Naive thymus-derived CD4-positive, alpha-beta T cell (primary cell): ENCODE measurements at places on chromosomes 4 and X. TPM values are rescaled to one million over a fixed set of nuclear protein-coding genes. Genes with fewer than 3 reads are reported as not detected.

GRCh38 chr4:102157984-102158383, 187.3 kb downstream of the SLC39A8 start:
- H3K4me1 ChIP-seq = no peaks in the 10 kb centered on the region
- no peak overlapping the region for H3K27ac ChIP-seq
- no peak for DNase-seq
- H3K36me3 ChIP-seq = no peaks in the 10 kb centered on the region
- no peak overlapping the region for H3K4me3 ChIP-seq

DNA sequence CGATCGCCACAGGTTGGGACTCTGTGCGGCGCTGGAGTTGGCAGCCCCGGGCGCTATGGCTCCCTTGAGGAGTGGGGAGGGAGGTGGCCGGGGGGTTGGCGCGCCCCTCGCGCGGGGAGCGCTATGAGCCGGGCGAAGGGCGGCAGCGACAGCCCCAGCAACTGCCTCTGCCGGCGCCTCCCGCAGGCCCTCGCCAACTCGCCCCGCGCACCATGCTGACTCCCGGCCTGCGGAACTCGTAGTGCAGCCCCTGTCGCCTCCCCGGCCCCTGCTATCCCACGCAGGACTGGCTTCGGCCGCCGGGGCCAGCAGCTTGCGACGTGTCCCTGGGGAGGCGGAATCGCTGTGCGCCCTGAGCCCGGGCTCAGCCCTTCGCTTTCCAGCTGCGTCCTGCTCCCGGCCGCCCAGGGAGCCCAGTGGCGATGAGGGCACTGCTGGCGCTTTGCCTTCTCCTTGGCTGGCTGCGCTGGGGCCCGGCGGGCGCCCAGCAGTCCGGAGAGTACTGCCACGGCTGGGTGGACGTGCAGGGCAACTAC, 415 bp downstream of the SHISA3 start:
- H3K4me3 ChIP-seq = peak overlapping the region; percentile 43
- H3K4me1 ChIP-seq = no peaks in the 10 kb centered on the region
- H3K36me3 ChIP-seq = no peaks in the 10 kb centered on the region
- peak; percentile 34 for DNase-seq
- H3K27ac ChIP-seq = no peak overlapping the region

DNA sequence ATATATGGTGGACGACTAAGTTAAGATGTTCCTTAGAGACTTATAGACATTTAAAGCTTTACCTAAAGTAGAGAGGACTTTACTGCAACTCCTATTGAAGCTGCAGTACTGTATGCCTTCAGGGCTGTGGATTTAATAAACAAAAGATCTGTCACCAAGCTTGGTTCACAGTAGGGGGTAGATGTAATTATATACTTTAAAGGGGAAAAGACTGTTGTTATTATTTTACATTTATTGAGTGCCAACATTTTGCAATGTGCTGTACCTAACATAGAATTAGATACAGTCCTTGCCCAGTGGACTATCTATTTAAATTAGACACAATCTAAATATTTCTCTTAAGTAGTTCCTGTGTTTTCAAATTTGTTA, 67.2 kb downstream of the SLIT2 start:
- DNase-seq = no peak
- no peak overlapping the region for H3K4me3 ChIP-seq
- no peaks in the 10 kb centered on the region for H3K4me1 ChIP-seq
- H3K27ac ChIP-seq = no peak overlapping the region

DNA sequence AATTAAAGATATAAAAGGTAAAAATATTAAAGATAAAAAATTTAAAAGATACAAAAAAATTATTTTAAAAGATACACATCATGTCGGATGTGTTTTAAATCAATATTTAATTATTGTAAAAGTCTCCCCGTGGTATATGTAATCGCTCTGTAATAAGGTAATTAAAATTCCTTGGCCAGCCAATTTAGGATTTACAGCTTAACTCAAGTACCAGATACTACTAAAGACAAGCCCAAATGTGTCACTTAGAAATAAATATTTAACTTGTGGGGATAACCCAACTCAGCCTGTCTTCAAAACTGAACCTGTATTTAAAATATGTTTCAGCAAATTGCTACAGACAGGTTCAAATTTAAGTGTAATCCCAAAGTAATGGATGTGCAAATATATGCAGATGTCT, 56.0 kb downstream of the GPR82 start:
- no peaks in the 10 kb centered on the region for H3K4me1 ChIP-seq
- H3K27me3 ChIP-seq = no peaks in the 10 kb centered on the region
- no peak overlapping the region for H3K4me3 ChIP-seq
- H3K36me3 ChIP-seq = no peaks in the 10 kb centered on the region
- H3K27ac ChIP-seq = no peak overlapping the region

DNA sequence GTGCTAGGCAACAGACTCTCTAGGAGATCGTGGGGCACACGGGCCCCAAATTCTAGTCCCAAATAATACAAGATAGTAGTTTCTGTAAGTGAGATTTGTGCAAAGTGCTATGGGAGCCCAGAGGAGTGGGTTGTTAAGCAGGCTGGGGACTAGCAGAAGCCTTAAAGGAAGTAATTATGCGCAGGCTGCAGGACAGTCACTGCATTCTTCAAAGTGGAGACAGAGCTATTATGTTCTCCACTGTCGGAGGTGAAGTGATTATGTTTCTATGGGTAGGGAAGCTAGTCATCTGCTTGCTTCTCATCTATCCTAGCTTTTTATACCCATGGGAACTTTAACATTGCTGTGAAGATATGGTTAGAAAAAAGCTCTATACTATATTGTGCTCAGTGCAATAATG, 154.2 kb downstream of the CPE start:
- H3K4me3 ChIP-seq = no peak overlapping the region
- H3K27me3 ChIP-seq = no peaks in the 10 kb centered on the region
- H3K4me1 ChIP-seq = no peaks in the 10 kb centered on the region

GRCh38 chr4:24845902-24846301, 50.5 kb downstream of the SOD3 start:
- no peak overlapping the region for H3K27ac ChIP-seq
- no peaks in the 10 kb centered on the region for H3K27me3 ChIP-seq
- H3K4me3 ChIP-seq = no peak overlapping the region

GRCh38 chrX:39336671-39337311, 535.5 kb downstream of the MID1IP1 start:
- no peaks in the 10 kb centered on the region for H3K36me3 ChIP-seq
- peak overlapping the region; percentile 46 for H3K27ac ChIP-seq
- H3K4me3 ChIP-seq = no peak overlapping the region
- no peaks in the 10 kb centered on the region for H3K27me3 ChIP-seq
- H3K4me1 ChIP-seq = peaks cover 22% of the 10 kb centered on the region

The ELF4 gene
- 48.9 TPM for total RNA-seq

The IQCM gene
- not detected for total RNA-seq

- no peaks in the 10 kb centered on the region for H3K4me1 ChIP-seq
- no peaks in the 10 kb centered on the region for H3K36me3 ChIP-seq
- H3K27ac ChIP-seq = no peak overlapping the region
- no peak overlapping the region for H3K4me3 ChIP-seq
- DNase-seq = no peak
- H3K27me3 ChIP-seq = no peaks in the 10 kb centered on the region
Observed at GRCh38 chr4:157014621-157015591, 43.3 kb upstream of the PDGFC start.

DNA sequence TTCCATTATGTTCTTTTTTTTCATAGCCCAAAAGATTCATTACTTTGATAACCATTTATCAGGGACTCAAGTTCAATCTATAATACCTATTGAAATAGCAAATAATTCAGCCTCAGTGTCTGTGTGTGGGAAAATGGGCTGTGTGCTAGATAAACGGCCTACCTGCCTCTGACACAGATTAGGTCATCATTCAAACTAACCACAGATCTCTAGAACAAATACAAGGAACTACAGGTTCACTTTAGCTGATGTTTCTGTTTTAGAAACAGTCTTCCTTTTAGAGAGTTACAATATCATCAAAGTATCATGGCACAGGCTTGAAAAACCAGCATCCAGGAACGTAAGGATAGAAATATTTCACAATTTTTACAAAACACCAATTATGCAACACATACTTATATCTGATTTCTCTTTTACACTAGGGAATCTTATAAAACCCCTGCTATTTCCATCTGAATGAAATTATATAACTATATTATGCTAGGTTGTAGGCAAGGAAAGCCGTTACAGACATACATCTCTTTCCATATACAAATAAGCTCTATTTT, 56.6 kb upstream of the MAB21L2 start:
- no peaks in the 10 kb centered on the region for H3K4me1 ChIP-seq
- no peaks in the 10 kb centered on the region for H3K36me3 ChIP-seq
- no peaks in the 10 kb centered on the region for H3K27me3 ChIP-seq
- no peak overlapping the region for H3K4me3 ChIP-seq
- no peak for DNase-seq

The FDCSP gene
- not detected for total RNA-seq

- H3K27me3 ChIP-seq = no peaks in the 10 kb centered on the region
- no peak for DNase-seq
- H3K27ac ChIP-seq = no peak overlapping the region
- no peak overlapping the region for H3K4me3 ChIP-seq
Observed at GRCh38 chr4:139622901-139623381, 42.7 kb upstream of the MGST2 start.

The TMEM271 gene
- total RNA-seq = not detected
